ENCODE measurements at places on chromosomes 4 and X. TPM values are rescaled to one million over a fixed set of nuclear protein-coding genes. Genes with fewer than 3 reads are reported as not detected.

The DRP2 gene
- total RNA-seq: 2.4 TPM

The RXFP1 gene
- 0.75 TPM for total RNA-seq

The MAGEC3 gene
- total RNA-seq: not detected

The SERTM2 gene
- not detected for total RNA-seq

The CENPVL1 gene
- not detected for total RNA-seq

- no peak overlapping the region for H3K27ac ChIP-seq
- H3K36me3 ChIP-seq: no peaks in the 10 kb centered on the region
- no peak overlapping the region for H3K4me3 ChIP-seq
Observed at GRCh38 chrX:48002319-48002718, 1.5 kb downstream of the ZNF182 start.

DNA sequence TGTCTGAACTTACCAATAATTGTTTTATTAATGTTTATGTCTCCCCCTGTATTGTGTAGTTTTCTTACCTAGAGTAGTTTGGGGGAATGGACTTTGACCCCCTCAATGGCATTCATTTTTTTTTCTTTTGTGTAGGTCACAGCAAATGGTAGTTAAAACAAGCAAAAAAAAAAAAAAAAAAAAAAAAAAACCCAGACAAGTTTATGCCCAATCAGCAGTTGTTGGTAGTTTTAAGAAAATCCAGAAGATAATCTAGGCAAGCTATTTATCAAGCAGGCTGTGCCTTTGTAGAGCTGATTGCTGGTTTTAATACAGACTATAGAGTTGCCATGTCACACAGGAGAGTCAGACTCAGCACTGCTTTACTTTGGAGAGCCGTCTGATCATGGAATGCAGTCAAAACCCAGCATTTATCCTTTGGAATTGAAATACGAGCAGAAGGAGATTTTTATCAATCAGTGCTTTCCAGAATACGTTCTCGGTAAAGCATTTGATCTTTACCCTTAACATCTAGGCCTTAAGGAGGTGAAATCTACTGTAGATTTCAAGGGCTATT lies 16.6 kb downstream of the DCUN1D4 start:
- H3K4me3 ChIP-seq: no peak overlapping the region
- no peak for DNase-seq
- H3K27ac ChIP-seq: no peak overlapping the region

DNA sequence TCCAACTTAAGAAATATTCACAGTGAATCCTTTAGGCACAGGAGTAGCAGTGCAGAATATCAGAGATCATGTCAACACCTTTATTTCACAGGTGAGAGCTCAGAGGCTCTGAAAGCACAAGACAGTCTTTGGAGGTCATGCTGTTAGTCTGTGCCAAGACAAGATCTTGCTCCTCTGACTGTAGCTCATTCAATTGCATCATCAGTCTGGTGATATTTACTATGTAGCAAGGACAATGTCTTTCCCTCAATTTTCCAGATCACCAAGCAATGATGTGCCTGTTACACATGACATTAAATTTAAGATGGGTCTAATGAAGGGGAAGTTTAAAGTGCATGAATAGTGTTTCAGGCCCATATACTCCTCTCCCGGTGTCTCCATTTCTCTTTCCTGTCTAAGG lies 277.5 kb downstream of the IL15 start:
- H3K27me3 ChIP-seq: no peaks in the 10 kb centered on the region
- H3K27ac ChIP-seq: no peak overlapping the region
- DNase-seq: no peak
- no peaks in the 10 kb centered on the region for H3K4me1 ChIP-seq
- H3K36me3 ChIP-seq: no peaks in the 10 kb centered on the region
- no peak overlapping the region for H3K4me3 ChIP-seq

- no peak overlapping the region for H3K27ac ChIP-seq
- no peak overlapping the region for H3K4me3 ChIP-seq
- no peak for DNase-seq
- no peaks in the 10 kb centered on the region for H3K27me3 ChIP-seq
- H3K4me1 ChIP-seq: peaks cover 4% of the 10 kb centered on the region
Observed at GRCh38 chr4:184335520-184335919, 117.8 kb upstream of the ENPP6 start.

- no peaks in the 10 kb centered on the region for H3K36me3 ChIP-seq
- H3K27me3 ChIP-seq: no peaks in the 10 kb centered on the region
- no peak for DNase-seq
- peak overlapping the region; percentile 11 for H3K4me3 ChIP-seq
Observed at GRCh38 chrX:136200466-136200865, 50.7 kb downstream of the MAP7D3 start.

- H3K27me3 ChIP-seq: peaks cover 30% of the 10 kb centered on the region
- DNase-seq: no peak
- no peaks in the 10 kb centered on the region for H3K4me1 ChIP-seq
- no peak overlapping the region for H3K27ac ChIP-seq
Observed at GRCh38 chrX:25020391-25020904, 4.7 kb upstream of the ARX start.

DNA sequence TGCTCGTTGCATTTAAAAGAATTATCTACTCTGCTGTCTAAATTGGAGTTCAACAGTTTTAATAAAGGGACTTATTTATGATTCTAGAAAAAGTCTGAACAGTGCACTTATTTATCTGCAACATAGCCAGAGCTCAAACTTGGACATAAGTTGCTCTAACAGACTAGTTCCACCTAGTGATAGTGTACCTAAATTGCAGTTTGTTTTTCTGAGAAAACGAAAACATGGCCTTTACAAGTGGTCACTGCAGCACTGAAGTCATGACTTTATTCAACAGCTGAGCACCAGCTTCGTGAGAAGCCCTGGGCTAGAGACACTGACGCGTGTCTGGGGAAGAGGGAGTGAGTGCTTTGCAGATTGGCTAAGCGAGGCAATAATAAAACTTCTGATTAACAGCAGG lies 77.3 kb upstream of the IGSF1 start:
- no peak overlapping the region for H3K27ac ChIP-seq
- H3K4me3 ChIP-seq: no peak overlapping the region
- DNase-seq: no peak
- H3K4me1 ChIP-seq: no peaks in the 10 kb centered on the region
- no peaks in the 10 kb centered on the region for H3K27me3 ChIP-seq
- H3K36me3 ChIP-seq: no peaks in the 10 kb centered on the region

GRCh38 chrX:16022580-16023200 lies 100.7 kb upstream of the GRPR start:
- no peak overlapping the region for H3K27ac ChIP-seq
- no peaks in the 10 kb centered on the region for H3K4me1 ChIP-seq
- no peak overlapping the region for H3K4me3 ChIP-seq
- H3K27me3 ChIP-seq: no peaks in the 10 kb centered on the region
- DNase-seq: no peak

GRCh38 chrX:138791551-138791950 lies 80.0 kb upstream of the FGF13 start:
- no peaks in the 10 kb centered on the region for H3K36me3 ChIP-seq
- no peaks in the 10 kb centered on the region for H3K27me3 ChIP-seq
- no peak for DNase-seq
- H3K4me3 ChIP-seq: no peak overlapping the region

GRCh38 chr4:28639747-28640146 lies 1779.1 kb downstream of the STIM2 start:
- H3K27ac ChIP-seq: no peak overlapping the region
- no peaks in the 10 kb centered on the region for H3K27me3 ChIP-seq
- H3K4me3 ChIP-seq: no peak overlapping the region
- DNase-seq: no peak
- H3K36me3 ChIP-seq: no peaks in the 10 kb centered on the region
- no peaks in the 10 kb centered on the region for H3K4me1 ChIP-seq

GRCh38 chr4:81509822-81510221 lies 38.1 kb upstream of the RASGEF1B start:
- H3K36me3 ChIP-seq: no peaks in the 10 kb centered on the region
- no peak for DNase-seq
- no peaks in the 10 kb centered on the region for H3K27me3 ChIP-seq
- no peak overlapping the region for H3K27ac ChIP-seq

- no peak overlapping the region for H3K27ac ChIP-seq
- no peaks in the 10 kb centered on the region for H3K36me3 ChIP-seq
- H3K27me3 ChIP-seq: no peaks in the 10 kb centered on the region
- no peak for DNase-seq
- H3K4me3 ChIP-seq: no peak overlapping the region
Observed at GRCh38 chr4:16745009-16745635, 153.3 kb downstream of the LDB2 start.

- H3K4me1 ChIP-seq: no peaks in the 10 kb centered on the region
- no peak overlapping the region for H3K27ac ChIP-seq
- no peak overlapping the region for H3K4me3 ChIP-seq
- DNase-seq: no peak
- no peaks in the 10 kb centered on the region for H3K27me3 ChIP-seq
Observed at GRCh38 chr4:85717351-85717750, 242.4 kb downstream of the ARHGAP24 start.

DNA sequence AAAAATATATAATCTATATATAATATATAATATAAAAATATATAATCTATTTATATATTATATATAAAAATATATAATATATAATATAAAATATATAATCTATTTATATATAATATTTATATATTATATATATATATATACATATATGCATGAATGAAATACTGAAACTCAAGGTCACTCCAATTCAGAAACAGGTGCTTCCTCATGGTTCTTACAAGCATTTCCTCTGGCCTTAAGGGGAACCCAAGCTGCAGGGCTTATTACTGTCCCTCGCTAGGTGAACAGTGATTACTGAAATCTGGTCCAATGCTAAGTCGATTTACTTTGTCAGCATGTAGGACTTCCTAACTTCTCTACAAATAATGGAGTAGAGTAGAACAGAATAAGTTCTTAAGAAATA lies 174.3 kb downstream of the GPM6A start:
- H3K4me3 ChIP-seq: no peak overlapping the region
- no peaks in the 10 kb centered on the region for H3K36me3 ChIP-seq
- H3K27ac ChIP-seq: no peak overlapping the region
- no peaks in the 10 kb centered on the region for H3K27me3 ChIP-seq
